AML-193 (cell line): ENCODE measurements at places on chromosomes 6 and 20.

- DNase-seq, result no peak
Measured at GRCh38 chr6:75077701-75078100, 128.2 kb downstream of the COL12A1 start.

DNA sequence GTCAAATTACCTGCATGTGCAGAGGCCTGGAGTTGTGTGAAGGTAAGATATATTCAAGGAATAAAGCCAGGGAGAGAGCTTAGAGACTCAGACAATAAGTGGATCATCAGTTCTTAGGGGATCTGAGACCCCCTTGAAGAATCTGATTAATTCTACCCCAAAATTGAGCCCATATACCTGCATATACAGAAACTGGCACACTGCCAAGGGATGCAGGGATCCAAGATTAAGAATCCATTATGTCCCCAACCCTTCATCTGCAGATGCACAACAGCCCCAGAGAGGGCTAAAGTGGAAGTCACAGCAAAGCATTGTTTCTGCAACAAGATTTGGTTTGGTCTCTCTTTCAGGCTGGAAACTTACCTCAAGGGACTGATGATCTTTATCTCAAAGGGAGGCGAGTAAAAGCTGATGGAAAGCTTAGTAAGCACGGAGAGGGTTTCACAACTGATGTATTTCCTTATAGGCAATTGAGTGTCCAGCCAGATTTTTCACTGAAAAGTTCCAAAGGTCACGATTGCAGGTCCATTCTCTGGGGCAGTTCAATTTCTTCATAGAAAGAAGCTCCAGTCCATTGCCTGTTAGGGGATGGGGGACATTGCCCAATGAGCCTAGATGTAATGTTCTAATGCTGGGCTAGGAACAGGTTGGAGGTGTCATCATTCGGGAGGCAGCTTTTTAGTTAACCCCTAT, 20.9 kb upstream of the STK35 start:
- DNase-seq, result no peak

- DNase-seq, result no peak
Measured at GRCh38 chr20:32017711-32018251, 7.5 kb downstream of the CCM2L start.

GRCh38 chr6:25042036-25042521, 106.3 kb upstream of the RIPOR2 start:
- DNase-seq, result peak; percentile 26

DNA sequence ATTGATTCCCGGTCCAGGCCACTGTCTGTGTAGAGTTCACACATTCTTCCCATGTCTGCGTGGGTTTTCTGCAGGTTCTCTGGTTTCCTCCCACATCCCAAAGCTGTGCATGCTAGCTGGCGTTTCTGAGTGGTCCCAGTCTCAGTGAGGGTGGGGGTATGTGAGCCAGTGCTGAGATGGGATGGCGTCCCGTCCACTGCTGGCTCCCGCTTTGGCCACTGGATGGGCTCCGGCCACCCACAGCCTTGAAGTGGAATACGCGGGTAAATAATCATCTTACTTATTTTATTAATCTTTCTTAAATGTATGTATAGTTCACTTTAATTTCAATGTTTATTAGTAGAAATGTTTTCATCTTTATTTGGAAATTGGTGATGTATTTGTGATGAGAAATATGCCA, 343.5 kb upstream of the MANEA start:
- no peak for DNase-seq

DNA sequence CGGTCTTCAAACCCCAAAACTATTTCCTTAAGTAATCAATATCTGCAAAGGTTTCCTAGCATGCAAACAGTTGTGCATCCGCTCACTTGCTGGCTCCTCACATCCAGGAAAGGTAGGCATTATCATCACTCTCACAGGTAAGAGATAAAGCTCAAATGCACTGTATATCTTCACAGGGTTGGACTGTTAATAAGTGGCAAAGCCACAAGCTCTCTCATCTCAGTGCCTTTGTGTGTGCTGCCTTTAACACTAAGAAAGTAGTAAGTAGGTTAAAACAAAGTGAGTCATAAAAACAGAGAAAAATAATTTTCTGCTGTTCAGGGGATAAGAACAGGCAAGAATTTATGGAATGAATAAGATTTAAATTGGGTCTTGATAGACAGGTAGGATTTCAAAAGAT, 21.3 kb downstream of the MAN1A1 start:
- DNase-seq, result no peak

GRCh38 chr6:135451617-135452190, 45.8 kb downstream of the AHI1 start:
- DNase-seq, result peak; percentile 66

- DNase-seq, result no peak
Measured at GRCh38 chr6:39777218-39777617, 15.0 kb upstream of the DAAM2 start.

GRCh38 chr6:4133941-4134838, 1.2 kb downstream of the ECI2 start:
- DNase-seq, result peak; percentile 60

DNA sequence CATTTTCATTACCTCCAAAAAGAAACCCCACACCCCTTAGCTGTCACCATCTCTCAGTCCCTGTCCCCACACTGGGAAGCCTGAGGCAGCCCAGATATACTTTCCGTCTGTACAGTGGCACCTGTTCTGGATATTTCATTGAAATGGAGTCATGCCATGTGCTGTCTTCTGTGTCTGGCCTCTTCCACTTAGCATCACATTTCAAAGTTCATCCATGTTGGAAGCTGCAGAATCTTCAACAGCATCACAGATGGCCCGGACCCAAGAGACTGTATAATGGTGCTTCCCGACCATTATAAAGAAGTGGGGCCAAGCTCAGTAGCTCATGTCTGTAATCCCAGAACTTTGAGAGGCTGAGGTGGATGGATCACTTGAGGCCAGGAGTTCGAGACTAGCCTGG, 58.4 kb downstream of the DLGAP4 start:
- no peak for DNase-seq

GRCh38 chr6:36128793-36129192, 1.5 kb upstream of the MAPK13 start:
- DNase-seq, result no peak

GRCh38 chr6:133435065-133435728, 194.0 kb downstream of the EYA4 start:
- DNase-seq, result no peak

DNA sequence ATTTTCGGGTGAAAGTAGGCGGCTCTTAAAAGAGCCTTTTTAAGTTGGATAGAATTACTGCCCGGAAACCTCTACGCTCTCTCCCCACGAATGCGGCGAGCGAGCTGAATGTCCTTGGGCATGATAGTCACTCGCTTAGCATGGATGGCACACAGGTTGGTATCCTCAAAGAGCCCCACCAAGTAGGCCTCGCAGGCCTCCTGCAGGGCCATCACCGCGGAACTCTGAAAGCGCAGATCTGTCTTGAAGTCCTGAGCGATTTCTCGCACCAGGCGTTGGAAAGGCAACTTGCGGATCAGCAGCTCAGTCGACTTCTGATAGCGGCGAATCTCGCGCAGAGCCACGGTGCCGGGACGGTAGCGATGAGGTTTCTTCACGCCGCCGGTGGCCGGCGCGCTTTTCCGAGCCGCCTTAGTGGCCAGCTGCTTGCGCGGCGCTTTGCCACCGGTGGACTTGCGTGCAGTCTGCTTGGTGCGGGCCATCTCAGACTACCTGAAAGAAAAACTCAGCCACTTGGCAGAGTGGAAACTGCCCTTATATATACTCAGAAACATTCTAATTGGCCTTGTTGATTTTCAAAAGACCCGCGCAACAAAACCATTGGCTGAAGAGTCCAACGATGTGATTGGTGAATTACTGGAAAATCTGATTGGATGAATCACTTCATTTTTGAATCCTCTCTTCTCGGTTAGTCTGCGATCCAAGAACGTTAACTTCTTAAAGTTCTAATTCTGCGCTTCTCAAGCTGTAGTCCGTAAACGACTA, 93.9 kb upstream of the BTN3A2 start:
- DNase-seq, result no peak

GRCh38 chr20:3318226-3318884, 79.4 kb upstream of the SLC4A11 start:
- no peak for DNase-seq

DNA sequence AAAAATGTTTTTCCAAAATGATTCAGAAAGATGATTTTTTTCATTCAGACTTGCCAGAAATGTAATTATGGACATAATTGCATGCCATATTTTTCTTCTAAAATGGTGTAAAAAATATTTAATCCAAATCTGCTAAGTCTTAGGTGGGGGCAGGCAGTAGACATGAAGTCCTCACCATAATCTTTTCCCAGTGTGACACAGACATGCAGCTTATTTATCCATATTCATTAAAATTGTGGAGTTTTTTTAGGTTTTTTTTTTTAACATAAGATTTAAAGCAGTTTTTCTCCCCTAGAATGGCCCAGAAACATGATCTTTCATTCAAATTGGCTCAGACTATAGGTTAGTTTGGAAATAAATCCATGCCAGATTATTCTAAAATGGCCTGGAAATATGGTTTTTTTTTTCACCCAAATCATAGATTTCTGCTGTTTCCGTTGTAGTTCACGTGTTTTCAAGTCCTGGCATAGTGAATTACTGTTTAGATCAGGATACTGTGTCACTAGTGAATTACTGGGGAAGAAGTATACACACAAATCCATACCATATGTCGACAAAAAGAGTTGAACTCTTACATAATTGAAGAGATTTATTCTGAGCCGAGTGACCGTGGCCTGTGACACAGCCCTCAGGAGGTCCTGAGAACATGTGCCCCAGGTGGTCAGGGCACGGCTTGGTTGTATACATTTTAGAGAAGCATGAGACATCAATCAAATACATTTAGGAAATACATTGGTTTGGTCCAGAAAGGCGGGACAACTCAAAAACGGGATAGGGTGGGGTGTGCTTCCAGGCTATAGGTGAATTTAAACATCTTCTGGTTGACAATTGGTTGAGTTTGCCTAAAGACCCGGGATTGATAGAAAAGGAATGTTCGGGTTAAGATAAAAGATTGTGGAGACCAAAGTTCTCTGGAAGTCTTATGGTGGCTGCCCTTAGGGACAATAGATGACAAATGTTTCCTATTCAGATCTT, 33.9 kb downstream of the ZNF133 start:
- no peak for DNase-seq

DNA sequence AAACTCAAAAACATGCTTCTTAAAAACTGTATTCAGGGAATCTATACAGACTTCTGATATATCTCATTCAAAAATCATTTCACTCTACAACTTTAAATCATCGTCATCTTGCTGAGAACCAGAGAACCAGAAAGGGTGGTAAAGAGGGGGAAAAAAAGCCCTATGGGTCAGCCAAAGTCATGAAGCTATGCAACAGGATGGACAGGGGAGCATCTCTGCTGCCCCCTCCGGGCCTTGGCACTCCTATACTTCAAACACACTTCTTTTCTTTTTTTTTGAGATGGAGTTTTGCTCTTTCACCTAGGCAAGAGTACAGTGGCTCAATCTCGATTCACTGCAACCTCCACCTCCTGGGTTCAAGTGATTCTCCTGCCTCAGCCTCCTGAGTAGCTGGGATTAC, 73.5 kb upstream of the NFATC2 start:
- DNase-seq, result peak; percentile 1

- DNase-seq, result no peak
Measured at GRCh38 chr20:11712639-11713160, 205.0 kb upstream of the BTBD3 start.

GRCh38 chr6:77397561-77397960, 65.7 kb downstream of the HTR1B start:
- no peak for DNase-seq

- DNase-seq, result no peak
Measured at GRCh38 chr20:33693741-33694638, 7.8 kb upstream of the E2F1 start.

DNA sequence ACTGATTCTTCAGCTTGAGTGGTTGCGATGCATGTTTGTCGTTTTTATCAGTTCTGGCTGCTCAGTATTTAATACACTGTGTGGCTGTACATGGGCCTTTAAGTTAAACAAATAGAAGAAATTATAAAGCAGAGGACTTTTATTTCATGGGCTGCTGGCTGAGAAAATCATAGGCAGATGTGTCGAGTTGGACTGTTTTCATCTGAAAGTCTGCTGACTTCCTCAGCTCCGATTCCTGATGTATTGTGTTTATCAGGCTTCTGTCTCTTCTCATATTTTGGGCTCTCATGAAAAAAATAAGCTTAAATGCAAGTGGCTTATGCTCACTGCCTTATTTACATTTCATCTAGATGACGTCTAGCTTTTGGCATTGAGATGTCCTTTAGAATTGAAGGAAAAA, 129.5 kb upstream of the GGTLC1 start:
- DNase-seq, result no peak

GRCh38 chr6:85676086-85676729, 33.5 kb upstream of the SYNCRIP start:
- peak; percentile 33 for DNase-seq

DNA sequence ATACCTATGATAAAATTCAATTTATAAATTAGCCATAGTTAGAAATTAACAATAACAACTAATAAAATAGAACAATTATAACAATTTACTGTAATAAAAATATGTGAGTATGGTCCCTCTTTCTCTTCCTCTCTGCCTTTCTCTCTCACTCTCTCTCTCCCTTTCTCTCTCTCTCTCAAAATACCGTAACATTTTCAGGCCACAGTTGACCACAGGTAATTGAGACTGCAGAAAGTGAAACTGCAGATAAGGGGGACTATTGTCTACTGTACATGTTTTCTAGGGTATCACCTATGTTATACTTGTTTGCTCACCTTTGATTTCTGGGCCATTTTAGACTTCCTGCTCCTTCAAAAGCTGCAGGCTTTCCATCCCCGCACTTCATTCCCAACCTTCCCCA, 46.8 kb downstream of the LY86 start:
- no peak for DNase-seq

DNA sequence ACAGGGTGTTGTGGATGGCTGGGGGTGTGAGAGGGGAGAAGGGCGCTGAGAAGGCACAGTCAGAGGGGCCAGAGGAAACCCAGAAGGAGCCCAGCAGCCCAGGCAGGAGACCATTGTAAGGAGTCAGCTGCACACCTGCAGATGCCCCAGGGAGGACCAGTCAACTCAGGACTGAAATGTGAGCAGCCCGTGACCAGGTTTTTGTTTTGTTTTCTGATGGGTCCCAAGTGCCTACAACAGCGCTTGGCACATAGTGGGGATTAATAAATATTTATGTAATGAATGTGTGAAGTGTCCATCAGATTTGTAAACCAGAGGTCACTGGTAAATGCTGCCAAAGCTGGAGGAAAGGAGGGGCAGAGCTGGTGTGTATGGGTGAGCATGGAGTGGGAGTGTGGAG, 30.2 kb downstream of the TRAM2 start:
- DNase-seq, result no peak
